Cerebellar cortex (tissue), 1 donor: ENCODE measurements at places on chromosomes 5 and 9.
A peak's percentile ranks its signal among the peaks of the same experiment; 100 is the strongest.

DNA sequence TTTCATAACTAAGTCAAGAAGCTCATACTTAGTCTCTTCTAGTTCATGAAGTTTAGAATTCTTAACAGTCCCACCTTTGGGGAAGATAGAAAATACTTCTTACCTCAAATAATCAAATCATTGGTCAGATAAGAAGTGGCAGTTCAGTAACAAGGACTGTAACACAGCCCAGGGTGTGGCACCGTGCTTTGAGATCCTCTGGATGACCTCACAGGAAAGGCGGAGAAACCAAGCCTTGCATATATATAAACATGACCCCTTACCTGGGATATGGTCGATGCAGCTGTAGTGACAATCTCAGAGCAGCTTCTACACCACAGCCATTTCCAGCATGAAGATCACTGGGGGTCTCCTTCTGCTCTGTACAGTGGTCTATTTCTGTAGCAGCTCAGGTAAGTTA, at the start of gene SPINK7:
SPINK7 (plus strand) TSS at position 271 of the 400 bp plus-strand sequence; CDS start at position 332, 61 bp downstream.
- DNase-seq = no peak

DNA sequence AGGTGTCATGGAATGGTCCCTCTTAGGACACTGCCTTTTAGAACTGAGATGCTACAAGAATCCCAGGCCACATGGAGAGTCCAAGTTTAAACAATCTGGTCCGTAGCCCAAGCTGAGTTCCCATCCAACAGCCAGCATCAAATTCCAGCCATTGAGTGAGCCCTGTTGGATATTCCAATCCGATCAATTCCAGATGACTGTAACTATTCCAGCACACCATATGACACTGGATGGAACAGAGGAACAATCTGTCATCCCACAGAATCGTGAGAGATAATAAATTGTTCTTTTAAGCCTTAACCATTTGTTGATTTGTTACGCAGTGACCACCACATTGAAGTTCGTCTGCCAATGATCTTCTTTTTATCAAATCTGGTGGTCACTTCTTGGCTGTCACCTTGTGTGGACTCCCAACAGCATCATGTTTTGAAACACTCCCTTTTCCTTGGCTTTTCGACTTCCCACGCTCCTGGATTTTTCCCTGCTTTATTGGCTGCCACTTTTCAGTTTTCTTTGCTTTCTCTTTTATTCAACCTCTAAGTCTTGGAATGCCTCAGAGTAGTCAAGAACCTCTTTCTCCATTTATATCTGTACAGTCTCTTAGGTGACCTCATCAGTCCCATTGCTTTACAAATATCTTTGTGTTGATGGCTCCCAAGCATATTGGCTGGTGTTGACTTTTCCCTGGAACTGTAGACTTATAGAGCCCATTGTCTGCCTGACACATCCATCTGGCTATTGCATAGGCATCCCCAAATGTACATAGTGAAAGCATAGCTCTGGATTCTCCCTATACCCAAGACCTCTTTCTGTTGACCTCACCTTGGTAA, 46.1 kb downstream of the TNFSF15 start:
- DNase-seq = no peak

GRCh38 chr5:33079548-33079947, 361.2 kb upstream of the TARS1 start:
- DNase-seq = no peak

- no peak for DNase-seq
Measured at GRCh38 chr5:78747705-78748359, 99.3 kb upstream of the LHFPL2 start.

DNA sequence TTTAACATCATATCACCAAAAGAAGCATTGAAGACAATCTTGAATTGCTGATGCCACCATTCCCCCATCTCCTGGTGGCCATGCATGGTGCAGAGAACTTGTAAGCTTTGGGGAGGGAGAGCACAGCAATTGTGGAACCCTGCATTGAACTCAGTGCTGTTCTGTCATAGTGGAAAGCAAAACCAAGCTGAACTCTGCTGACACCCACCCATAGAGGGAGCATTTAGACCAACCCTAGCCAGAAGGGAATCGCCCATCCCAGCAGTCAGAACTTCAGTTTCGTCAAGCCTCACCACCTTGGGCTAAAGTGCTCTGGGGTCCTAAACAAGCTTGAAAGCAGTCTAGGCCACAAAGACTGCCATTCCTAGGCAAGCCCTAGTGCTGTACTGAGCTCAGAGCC, 37.4 kb upstream of the RUSC2 start:
- peak; percentile 10 for DNase-seq

- peak; percentile 66 for DNase-seq
Measured at GRCh38 chr5:64147849-64148441, 17.7 kb upstream of the RNF180 start.

- peak; percentile 32 for DNase-seq
Measured at GRCh38 chr5:62306896-62307689, 1.1 kb downstream of the KIF2A start.

DNA sequence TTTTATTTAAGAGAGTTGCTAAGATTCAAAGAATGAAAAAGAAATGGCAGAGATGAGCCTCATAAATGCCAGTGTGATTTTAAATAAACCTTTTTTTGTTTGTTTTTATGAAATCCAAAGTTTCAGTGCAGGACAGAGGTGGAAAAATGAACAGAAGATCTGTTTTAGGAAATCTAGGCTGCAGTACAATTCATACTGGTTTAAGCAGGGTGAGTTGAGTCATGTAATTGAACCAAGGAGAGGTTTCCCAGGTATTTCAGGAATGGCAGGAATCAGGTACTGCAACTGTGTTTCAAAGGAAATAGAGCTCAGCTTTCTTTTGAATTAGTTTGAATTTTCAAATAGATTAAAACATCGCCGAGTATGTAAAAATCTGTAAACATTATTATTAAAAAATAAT, 3.0 kb upstream of the ANKRD31 start:
- peak; percentile 76 for DNase-seq

DNA sequence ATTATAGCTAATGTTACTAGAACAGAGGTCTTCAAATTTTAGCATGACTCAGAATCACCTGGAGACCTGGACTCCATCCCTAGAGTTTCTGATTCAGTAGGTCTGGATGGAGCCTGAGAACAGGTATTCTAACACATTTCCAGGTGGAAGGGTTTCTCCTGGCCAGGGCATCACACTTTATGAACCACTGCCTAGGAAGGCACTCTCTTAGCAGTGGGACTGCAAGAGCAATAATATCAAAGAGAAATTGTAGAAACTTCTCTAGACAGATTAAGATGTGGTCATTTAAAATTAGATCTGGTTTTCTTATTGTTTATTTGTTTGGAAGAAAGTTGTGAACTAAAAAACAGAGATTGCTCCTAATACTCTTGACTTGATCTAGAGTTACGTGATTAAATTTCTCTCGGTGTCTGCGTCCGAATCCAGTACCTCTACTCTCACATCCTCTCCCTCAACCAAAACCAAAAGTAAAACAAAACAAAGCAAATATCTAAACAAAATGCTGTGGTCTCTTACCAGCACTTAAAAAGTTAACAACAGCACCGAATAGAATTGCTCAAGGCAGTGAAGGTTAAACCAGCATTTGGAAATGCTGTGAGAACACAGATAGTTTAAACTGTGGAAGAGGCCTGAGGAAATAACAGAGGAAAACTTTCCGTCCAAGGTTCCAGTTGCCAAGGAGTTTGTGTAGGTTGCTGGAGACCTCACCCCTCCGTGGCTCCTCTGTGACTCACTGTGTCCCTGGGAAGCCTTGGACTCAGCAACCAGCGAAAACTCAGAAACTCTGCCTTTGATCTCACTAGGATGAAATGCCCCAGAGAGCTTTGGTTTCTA, 193.4 kb downstream of the ARRDC3 start:
- DNase-seq = no peak

DNA sequence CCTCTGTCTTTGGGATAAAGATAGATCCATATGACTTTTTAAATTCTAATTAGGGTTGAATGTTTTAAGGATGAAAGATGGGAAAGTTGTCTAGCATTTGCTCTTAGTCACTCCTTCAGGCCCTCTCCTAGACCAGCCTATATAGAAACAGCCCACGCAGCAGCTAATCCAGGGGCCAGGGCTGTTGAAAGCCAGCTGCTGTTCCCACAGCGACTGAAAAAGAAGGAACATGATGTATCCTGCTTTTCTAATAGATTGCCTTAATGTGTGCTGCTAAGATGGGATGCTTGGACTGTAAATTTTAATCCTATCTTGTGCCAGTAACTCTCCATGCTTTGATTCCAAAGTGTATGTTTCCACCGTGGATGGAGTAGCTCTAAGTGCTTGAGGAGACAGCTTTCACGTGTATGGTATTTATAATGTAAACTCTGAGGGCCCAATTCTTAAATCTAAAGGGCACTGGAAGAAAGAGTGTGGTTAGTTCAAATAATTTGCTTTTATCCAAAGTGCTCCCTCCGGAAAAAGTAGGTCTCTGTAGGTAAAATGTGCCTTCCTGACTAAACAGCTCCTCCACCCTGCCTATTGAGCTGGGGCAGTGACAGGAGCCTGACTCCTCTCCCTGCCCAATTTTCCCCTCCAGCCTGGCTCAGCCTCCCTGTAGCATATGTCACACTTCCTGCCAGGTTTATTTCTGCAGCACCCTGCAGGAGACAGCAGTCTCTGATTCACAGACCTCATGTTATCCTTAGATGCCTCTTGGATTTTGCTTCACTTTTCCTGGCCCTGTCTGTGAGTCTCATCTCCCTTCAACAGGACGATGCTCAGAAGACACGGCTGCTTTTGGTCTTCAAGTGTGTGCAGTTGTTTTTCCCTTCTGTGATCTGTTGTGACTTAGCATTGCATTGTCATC, 33.2 kb downstream of the SLC36A1 start:
- DNase-seq = peak; percentile 98

DNA sequence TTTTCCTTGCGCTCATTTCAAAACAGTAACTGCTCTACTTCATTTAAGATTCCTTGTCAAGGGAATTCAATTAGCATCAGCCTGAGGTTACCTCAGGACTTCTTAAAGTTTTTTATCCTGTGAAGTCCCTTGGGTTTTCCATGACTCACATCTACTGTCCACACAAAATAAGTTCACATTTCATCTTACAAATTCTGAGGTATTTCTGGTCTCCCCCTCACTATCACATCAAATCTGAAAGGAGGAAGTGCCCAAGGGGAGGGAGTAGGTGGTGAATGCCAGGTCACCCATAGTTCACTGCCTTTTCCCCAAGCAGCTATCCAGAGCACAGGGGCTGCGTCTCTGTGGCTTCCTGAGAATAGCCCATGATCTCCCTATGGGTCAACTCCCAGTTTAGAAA, 227.1 kb upstream of the NREP start:
- DNase-seq = no peak

GRCh38 chr5:98969400-98969799, 40.6 kb upstream of the CHD1 start:
- DNase-seq = no peak

GRCh38 chr9:113957821-113958341, 81.8 kb downstream of the ZNF618 start:
- no peak for DNase-seq

- DNase-seq = no peak
Measured at GRCh38 chr9:137213160-137214060, 7.9 kb downstream of the NDOR1 start.

GRCh38 chr9:136885950-136886578, at the start of gene TRAF2:
TSS of gene TRAF2 (plus strand) at chr9:136886516. CDS start at chr9:136898741, 12,225 bp downstream.
- DNase-seq = peak; percentile 98

DNA sequence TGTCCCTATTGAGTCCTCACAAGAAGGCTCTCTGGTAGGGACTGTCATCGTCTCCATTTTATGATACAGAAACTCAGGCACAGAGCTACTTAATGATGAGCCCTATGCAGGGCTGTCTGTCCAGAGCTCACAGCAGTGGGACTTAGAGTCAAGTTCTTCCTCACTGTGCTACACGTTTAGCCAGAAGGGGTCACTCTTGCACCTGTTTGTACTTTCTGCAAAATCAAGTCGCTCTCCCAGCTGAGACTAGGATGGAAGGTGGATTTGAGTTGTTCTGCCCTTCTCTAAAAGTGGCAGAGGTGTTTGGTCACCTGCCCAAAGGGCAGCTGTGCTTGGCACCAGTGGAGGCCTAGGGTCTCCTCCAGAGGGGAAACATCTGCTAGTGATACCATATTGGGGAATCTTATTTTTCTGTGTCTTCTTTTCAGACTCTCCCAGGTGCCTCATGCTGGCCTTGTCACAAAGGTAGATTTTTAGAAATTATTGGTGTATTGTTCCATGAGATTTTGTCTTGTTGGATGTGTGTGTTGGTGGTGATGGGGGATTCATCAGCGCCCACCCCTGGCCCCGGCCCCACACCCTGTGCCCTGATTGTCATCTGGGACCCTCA, 104.2 kb downstream of the PPARGC1B start:
- DNase-seq = peak; percentile 91

- no peak for DNase-seq
Measured at GRCh38 chr5:94830520-94830919, 212.1 kb downstream of the SLF1 start.

- no peak for DNase-seq
Measured at GRCh38 chr9:108691614-108692013, 164.2 kb downstream of the ACTL7B start.

GRCh38 chr9:125534971-125535701, 171.9 kb downstream of the MAPKAP1 start:
- DNase-seq = no peak

DNA sequence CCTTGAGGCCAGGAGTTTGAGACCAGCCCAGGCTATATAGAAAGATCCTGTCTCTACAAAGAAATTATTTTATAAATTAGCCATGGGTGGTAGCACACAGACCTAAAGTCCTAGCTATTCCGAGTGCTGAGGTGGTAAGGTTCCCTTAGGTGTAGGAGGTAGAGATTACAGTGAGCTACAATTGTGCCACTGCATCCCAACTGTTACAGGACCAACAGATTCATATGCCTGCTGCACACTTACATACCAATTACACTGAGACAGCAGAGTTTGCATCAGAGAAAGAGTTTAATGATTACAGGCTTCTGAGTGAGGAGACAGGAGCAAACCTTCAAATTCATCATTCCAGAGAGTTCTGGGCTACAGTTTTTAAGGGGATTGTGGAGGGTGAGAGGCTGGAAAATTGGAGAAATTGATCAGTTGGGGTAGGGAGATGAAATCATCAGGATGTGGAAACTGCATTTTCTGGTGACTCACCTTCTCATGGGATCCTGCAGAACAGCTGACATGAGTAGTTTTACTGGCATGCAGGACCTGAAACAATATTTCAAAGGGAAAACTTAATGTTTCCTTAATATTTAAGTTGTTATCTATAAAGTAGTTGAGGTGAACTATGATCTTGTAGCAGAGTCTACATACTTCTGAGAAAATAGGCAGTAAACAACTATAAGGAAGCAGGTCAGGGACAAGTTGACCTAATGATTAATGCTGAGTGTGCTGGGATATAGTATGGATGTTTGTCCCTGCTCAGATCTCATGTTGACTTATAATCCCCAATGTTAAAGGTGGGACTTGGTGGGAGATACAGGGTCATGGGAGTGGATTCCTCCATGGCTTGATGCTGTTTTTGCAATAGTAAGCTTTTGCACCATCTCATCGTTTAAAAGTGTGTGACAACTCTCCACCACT, 54.7 kb downstream of the ANXA2R start:
- no peak for DNase-seq

- DNase-seq = no peak
Measured at GRCh38 chr5:60576425-60576824, 123.5 kb downstream of the DEPDC1B start.

- DNase-seq = no peak
Measured at GRCh38 chr5:142680605-142681259, 5.2 kb downstream of the FGF1 start.

GRCh38 chr5:109655841-109656240, 33.9 kb upstream of the MAN2A1 start:
- no peak for DNase-seq

GRCh38 chr5:31365776-31366175, 166.1 kb downstream of the DROSHA start:
- DNase-seq = no peak

GRCh38 chr9:136525841-136526499, 19.9 kb downstream of the NOTCH1 start:
- no peak for DNase-seq

GRCh38 chr5:160289721-160290120, 22.6 kb downstream of the CCNJL start:
- no peak for DNase-seq
